Kasumi-1 (cell line): ENCODE measurements at places on chromosomes 6 and 20.

- no peak for DNase-seq
Observed at GRCh38 chr20:53069132-53069531, 97.0 kb downstream of the TSHZ2 start.

GRCh38 chr6:13139119-13139518 is 189.2 kb downstream of the TBC1D7 start:
- DNase-seq: no peak

DNA sequence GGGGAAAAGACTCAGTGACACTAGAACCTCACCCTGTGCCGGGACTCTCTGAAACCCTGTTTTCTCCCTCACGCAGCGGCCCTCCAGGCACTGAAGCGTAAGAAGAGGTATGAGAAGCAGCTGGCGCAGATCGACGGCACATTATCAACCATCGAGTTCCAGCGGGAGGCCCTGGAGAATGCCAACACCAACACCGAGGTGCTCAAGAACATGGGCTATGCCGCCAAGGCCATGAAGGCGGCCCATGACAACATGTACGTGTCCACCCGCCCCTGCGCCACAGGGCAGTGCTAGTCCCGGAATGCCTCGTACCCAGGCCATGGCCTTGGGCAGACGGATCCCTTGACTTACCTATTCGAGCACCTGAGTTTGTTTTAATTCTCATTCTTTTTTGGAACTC is 37.2 kb downstream of the CHMP4B start:
- no peak for DNase-seq

GRCh38 chr6:170062209-170062914 is 228.5 kb downstream of the DLL1 start:
- DNase-seq: no peak
